Thoracic aorta (tissue), 2 donors: ENCODE measurements at places on chromosomes 4 and X.

GRCh38 chrX:63750811-63751210 is 34.2 kb downstream of the ARHGEF9 start:
- H3K4me3 ChIP-seq, result peak overlapping the region; percentile 88
- H3K27ac ChIP-seq, result peak overlapping the region; percentile 58
- no peak for DNase-seq
- no peaks in the 10 kb centered on the region for H3K36me3 ChIP-seq
- peaks cover 59% of the 10 kb centered on the region for H3K4me1 ChIP-seq
- H3K27me3 ChIP-seq, result no peaks in the 10 kb centered on the region

GRCh38 chrX:109840585-109840984 is 107.5 kb upstream of the ACSL4 start:
- peak overlapping the region; percentile 22 for H3K4me3 ChIP-seq
- no peaks in the 10 kb centered on the region for H3K27me3 ChIP-seq
- H3K27ac ChIP-seq, result peak overlapping the region; percentile 64

- no peaks in the 10 kb centered on the region for H3K36me3 ChIP-seq
- H3K4me3 ChIP-seq, result peak within 1 kb of the TSS; percentile 90
- no peaks in the 10 kb centered on the region for H3K27me3 ChIP-seq
- DNase-seq, result no peak
- no peaks in the 10 kb centered on the region for H3K4me1 ChIP-seq
- peak within 1 kb of the TSS; percentile 97 for H3K27ac ChIP-seq
Observed at GRCh38 chrX:136147315-136147901, at the start of gene FHL1. Gene FHL1, plus strand, starts transcription at chrX:136147533.

DNA sequence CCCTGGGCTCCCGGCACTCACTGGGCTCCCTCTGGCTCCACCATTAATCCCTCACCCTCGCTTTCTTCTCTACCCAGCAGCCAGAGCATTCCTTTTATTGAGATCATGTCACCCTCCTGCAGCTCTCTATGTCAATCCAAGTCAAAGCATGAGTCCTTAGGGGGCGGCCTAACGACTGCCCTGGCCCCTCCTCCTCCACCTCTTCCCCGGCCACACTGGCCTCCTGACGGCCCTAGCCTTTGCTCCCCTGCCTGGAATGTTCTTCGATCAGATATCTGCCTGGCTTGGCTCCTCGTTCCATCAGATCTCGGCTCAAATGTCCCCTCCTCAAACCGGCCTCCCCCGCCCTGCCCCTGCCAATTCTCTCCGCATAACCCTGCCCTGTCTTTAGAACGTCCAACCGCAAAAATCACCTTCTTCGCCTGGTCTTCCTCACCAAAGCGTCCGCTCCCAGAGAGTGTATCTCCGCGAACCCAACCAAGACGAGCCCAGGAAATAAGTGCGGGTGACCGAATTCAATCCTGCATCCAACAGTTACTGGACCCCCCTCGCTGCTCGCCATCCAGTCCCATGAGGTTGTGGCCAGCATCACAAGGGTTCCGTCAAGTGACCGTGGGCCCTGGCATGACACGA is 722 bp upstream of the PNCK start:
- H3K36me3 ChIP-seq, result no peaks in the 10 kb centered on the region
- no peak overlapping the region for H3K4me3 ChIP-seq

GRCh38 chr4:154049457-154050181 is 260.7 kb upstream of the SFRP2 start:
- no peak overlapping the region for H3K27ac ChIP-seq
- no peak for DNase-seq
- H3K4me1 ChIP-seq, result no peaks in the 10 kb centered on the region
- H3K4me3 ChIP-seq, result no peak overlapping the region

GRCh38 chr4:41835321-41835995 is 86.9 kb upstream of the PHOX2B start:
- H3K36me3 ChIP-seq, result no peaks in the 10 kb centered on the region
- H3K4me1 ChIP-seq, result no peaks in the 10 kb centered on the region
- H3K27ac ChIP-seq, result no peak overlapping the region
- no peaks in the 10 kb centered on the region for H3K27me3 ChIP-seq
- no peak overlapping the region for H3K4me3 ChIP-seq

DNA sequence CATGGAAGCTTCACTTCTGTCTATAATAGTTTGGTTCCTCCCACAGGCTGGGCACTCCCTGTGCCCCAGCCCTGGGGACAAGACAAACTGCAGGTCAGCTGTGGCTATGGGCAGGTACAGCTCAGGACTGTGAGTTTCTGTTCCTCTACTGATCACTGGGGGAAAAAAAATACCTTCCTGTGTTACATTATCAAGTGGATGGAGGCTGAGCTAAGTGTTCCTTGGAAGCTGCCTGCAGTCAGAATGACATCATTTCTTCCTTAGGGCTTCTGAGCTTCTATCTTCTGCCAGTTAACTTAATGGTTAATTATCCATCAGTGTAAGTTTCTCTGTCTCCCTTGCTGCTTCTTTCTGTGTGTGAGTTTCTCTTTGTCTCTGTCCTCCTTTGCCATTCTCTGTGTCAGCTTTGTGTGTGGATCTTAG is 4.6 kb downstream of the RAB33A start:
- DNase-seq, result no peak
- H3K27me3 ChIP-seq, result no peaks in the 10 kb centered on the region
- H3K4me3 ChIP-seq, result no peak overlapping the region
- H3K36me3 ChIP-seq, result no peaks in the 10 kb centered on the region
- H3K4me1 ChIP-seq, result peaks cover 6% of the 10 kb centered on the region

DNA sequence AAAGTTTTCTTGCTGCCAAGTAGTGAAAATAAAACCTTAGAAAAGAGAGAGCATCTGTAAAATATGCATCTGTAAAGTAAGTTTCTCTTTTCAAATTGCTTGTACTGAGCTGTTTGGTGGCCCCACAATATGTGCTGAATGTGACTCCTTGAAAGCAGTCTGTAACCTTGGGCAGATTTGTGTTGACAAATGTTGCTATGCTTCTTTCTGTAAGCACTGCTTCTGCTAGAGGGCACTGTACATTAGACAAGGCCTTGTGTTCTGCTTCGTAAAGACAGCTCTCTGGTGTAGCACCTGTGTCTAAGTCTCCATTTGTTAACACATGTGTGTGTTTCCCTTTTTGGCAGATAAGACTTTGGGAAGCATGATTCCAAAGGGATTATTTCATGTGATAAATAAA is 56.6 kb upstream of the NRK start:
- H3K27ac ChIP-seq, result no peak overlapping the region
- H3K4me3 ChIP-seq, result no peak overlapping the region
- H3K4me1 ChIP-seq, result no peaks in the 10 kb centered on the region
- H3K27me3 ChIP-seq, result no peaks in the 10 kb centered on the region
- no peak for DNase-seq
- no peaks in the 10 kb centered on the region for H3K36me3 ChIP-seq

GRCh38 chrX:116823677-116824076 is 360.9 kb upstream of the CT83 start:
- no peaks in the 10 kb centered on the region for H3K4me1 ChIP-seq
- H3K4me3 ChIP-seq, result no peak overlapping the region
- H3K36me3 ChIP-seq, result no peaks in the 10 kb centered on the region

DNA sequence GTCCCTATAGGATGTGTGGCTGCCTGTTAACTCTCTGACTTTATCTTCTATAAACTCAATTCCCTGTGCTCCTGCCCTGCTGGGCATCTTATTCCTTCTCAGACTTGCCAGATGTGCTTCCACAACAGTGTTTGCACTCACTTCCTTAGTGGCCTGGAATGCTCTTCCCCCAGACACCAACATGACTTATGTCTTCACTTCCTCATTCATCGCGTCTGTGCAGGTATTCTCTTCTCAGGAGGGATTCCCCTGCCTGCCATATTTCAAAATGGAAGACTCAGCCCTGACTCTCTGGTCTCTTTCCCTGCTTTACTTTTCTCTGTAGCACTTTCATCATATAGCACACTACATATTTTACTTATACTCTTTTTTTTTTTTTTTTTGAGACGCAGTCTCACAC is 344.0 kb downstream of the CENPC start:
- H3K27me3 ChIP-seq, result no peaks in the 10 kb centered on the region
- H3K36me3 ChIP-seq, result no peaks in the 10 kb centered on the region
- no peak for DNase-seq
- no peak overlapping the region for H3K27ac ChIP-seq

DNA sequence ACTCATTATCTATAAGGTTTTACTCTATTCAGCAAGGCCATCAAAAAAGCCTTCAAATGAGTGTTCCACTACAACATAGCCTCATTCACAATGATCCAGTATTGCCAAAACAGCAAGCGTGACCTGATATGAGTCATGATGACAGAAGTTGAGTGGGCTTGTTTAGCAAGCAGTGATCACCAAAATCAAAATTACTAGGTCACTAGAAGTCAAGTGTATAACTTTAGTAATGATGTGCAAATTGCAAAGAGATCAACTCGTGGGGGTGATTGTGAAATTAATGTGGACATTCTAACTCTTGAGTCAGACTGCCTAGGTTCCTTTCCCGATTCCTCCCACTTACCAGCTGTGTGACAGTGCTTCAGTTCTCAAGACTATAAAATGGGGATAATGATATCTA is 124.5 kb downstream of the CHM start:
- H3K27me3 ChIP-seq, result no peaks in the 10 kb centered on the region
- H3K27ac ChIP-seq, result no peak overlapping the region
- H3K4me3 ChIP-seq, result no peak overlapping the region
- no peak for DNase-seq
- no peaks in the 10 kb centered on the region for H3K4me1 ChIP-seq
